GM20000 (cell line): ENCODE measurements at places on chromosomes 3 and 15.

DNA sequence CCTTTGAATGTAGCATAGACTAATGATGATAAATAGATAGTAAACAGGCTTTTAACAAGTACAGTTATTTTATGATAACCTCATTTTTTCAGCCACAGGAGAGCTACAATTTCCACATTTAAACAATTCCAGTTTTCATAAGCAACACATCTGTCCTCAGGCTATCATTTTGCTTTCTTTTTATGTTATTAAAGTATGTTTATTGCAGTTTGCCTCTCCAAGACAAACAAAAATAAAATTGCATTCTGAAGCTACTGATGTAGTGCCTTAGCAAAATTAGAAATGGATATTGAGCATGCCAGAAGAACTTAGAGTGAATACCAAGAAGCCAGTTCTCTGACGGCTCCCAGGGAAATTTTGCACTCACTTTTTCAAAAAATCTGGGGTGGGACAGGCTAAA is 140.6 kb upstream of the ABHD17C start:
- no peak for DNase-seq

DNA sequence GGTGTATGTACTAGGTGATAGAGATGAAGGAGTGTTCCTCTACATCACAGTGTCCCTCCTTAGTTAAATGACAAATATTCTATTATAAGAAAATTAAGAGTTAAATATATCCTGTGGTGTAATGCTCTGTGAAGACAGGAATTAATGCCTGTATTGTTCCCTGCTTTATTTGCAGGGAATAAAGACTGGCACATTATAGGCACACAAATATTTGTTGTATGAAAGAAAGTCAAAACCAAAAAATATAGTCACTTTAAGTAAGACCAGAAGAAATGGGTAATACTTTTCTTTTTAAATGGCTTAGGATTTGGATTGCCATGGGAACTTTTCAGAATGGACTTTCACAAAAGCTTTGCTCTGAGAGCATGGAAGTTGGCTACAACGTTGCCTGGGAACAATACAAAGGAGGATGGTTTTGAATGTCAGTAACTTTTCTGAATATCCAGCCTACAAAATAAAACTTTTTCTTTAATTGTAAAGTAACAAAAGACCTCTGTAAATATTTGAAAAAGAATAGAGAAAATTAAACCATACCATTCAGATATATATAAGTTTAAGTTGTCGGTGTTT is 158.0 kb upstream of the P2RY1 start:
- no peak for DNase-seq

DNA sequence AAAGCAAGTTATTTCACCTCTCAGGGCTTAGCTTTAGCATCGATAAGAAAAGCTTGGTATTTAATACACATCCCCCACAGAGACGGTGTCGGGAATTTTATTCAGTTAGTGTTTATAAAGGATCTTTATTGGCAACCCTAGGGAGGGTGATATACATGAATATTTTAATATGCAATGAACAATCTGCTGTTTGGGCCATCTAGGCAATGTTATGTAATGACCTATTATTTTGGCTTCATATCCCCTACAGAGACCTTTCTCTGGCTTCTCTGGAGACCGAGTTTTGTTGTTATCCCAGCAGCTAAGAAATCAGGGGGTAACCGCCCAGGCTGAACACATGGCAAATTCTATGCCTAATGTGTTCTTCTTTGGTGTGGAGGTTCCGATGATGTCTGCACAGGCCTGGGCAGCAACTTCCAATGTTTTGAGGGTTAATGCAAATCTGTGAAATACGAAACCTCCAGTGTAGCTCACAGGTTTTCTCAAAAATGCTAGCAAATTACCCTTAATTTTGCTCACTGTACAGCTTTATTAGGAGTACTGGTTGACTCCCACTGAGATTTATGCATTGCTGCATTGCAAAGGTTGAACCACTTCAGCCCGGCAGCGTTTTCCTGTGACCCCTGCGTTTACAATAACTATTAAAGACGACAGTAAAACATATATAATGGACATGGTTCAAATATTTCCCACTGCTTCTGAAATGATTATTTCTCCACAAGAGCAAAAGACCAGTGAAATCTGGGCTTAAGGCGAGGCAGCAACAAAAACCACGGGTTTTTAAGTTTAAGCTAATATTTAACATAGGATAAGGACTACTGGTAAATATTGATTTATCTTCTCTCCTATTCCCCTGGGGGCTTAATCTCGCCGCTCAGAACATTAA is 298.3 kb upstream of the NR2E3 start:
- DNase-seq: no peak

DNA sequence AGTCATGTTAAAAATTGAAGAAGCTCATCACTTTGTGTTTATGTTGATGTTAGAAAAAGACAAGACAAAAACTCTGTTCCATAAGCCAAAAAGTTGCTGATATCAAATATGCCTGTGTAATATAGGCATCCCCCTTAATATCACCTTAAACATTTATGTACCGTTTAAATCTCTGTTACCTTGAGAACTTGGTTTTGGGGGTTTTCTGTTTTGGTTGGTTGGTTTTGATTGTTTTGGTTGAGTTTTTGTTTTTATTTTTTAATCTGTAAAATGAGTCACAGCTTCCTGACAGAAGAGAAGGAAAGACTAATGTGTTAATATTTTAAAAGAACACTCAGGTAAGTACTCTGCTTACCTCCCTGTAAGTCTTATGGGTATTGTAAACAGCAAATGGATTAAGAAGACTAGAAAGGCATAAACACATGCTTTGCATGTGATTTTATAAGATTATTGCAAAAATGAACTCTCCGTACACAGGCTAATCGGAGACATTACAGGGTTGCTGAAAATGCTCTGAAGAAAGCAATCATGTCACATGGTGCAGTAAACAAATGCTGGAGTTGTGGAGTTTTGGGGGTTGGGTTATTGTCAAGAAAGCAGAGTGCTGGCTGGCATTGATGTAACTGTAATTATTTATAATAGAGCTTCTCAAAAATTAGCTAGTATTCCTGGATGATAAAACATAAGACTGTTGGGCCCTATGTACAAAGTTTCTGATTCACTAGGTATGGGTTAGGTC is 69.5 kb upstream of the MBNL1 start:
- no peak for DNase-seq

DNA sequence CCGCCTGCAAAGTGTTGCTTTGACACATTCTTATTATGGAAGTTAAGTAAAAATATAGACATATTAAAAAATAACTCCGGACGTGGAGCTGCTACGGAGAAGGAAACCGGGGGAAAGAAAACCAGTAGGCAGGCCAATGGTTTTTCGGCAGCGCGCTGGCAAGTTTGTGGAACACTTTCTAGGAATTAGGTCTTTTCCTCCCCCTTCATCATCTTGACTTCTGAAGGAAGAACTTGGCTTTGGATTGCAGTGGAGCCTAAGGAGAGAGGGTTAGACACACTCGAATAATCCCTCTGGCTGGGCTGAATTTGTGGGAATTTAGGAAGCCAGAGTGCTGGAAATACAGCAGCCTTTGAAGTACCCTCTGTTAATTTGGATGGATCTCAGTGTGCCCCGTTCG is 317 bp downstream of the ROBO2 start:
- no peak for DNase-seq

GRCh38 chr15:69841113-69841828 is 256.4 kb downstream of the TLE3 start:
- no peak for DNase-seq

GRCh38 chr3:197913641-197914380 is 36.2 kb upstream of the RPL35A start:
- DNase-seq: no peak

DNA sequence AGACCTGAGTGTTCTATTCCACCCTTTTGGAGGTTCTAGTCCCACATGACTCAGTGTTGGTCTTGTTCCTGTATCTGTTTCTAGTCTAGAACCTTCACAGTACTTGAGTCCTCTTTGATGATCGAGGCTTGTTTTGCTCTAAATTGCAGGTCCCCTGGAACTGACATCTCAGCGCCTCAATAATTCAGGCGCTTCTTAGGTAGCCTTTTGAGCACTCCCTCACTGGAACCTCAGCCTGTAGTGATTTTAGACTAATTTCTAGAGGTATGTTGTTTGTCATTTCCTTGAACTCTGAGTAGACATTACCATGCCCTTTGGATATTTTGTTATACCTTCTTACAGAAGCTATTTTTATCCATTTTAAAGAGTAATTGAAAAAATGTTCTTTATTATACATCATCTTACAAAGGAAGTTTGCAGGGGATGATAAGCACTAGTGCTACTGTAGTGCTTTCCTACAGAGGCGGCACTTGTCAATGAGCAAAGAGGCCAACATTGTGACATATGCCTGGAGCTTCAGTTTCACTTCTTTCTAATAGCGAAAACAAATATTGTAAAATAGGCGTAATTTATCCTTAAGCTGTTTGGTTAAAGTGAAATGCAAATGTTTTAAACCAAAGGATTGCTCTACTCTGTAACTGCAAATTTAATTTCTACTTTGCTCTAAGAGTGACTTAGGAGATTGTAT is 75.7 kb downstream of the EFL1 start:
- DNase-seq: peak; percentile 29

- DNase-seq: no peak
Measured at GRCh38 chr3:158508481-158508880, 62.5 kb upstream of the MLF1 start.

DNA sequence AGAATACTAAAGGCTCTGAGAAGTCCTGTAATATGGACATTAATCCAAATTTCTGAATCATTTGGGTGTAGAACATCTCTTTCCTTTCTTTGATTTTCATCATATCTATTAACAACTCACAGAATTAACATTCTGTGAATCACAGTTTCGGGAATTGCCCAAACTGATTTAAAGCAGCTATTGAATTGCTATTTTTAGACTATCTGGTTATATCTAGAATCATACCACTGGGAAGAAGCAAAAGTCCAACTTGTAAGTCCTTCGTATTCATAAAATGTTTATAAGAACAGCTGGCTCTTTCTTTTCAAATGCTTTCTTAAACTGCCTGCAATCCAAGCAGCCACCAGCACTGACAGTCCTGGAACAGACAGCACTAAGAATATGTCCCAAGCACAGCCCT is 733.0 kb downstream of the NTRK3 start:
- DNase-seq: no peak

GRCh38 chr3:50564321-50564720 is 3.2 kb downstream of the C3orf18 start:
- DNase-seq: no peak

DNA sequence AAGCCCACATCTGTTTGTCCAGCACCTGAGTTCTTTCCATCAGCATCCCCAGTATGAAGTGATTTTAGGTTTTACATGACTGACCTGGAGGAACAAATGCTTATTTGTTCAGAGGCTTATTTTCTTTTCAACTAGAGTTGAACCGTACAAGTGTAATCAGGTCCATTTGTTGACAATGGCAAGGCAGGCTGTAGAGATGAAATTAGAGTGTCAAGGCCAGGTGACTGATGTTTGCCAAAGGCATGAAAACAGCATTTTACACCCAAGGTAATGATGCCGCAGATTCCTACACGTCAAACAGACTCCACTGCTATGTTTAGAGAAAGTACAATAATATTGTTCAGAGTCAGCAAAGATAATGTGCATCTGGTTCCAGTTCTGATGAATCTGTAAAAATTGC is 96.5 kb downstream of the KCNAB1 start:
- no peak for DNase-seq

DNA sequence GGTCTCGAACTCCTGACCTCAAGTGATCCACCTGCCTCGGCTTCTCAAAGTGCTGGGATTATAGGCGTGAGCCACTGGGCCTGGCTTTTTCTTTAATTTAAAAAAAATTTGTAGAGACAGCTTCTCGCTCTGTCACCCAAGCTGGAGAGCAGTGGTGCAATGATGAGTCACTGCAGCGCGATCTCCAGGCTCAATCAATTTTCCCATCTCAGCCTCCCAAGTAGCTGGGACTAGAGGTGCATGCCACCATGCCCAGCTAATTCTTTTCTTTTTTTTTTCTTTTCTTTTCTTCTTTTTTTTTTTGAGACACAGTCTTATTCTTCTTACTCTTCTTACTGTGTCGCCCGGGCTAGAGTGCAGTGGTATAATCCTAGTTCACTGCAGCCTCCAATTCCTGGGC is 19.8 kb downstream of the TUBGCP4 start:
- no peak for DNase-seq

GRCh38 chr3:66497288-66497984 is 3.4 kb downstream of the LRIG1 start:
- no peak for DNase-seq

GRCh38 chr15:92579931-92580470 is 75.6 kb downstream of the FAM174B start:
- no peak for DNase-seq

- no peak for DNase-seq
Measured at GRCh38 chr3:46972396-46972795, 4.1 kb downstream of the CCDC12 start.

- DNase-seq: no peak
Measured at GRCh38 chr3:30954426-30954825, 60.0 kb upstream of the GADL1 start.

GRCh38 chr3:10770981-10771380 is 45.0 kb upstream of the SLC6A11 start:
- DNase-seq: no peak

DNA sequence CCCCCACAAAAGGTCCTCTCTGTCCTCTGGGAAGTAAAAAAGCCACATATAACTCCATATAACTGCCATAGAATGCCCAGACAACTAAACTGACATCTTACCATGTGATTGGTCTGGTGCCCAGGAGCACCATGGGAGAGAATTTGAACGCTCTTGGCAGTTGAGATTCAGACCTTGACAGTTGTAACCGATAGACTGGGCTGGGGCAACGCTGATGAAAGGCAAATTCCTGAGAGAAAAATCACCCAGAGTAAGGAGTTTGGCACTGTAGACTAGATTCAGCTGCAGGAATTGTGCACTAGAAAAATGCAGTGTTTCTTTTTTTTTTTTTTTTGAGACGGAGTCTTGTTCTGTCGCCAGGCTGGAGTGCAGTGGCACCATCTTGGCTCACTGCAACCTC is 240.5 kb downstream of the SOX2 start:
- DNase-seq: no peak

GRCh38 chr15:98160236-98160635 is 199.7 kb downstream of the ARRDC4 start:
- DNase-seq: no peak

DNA sequence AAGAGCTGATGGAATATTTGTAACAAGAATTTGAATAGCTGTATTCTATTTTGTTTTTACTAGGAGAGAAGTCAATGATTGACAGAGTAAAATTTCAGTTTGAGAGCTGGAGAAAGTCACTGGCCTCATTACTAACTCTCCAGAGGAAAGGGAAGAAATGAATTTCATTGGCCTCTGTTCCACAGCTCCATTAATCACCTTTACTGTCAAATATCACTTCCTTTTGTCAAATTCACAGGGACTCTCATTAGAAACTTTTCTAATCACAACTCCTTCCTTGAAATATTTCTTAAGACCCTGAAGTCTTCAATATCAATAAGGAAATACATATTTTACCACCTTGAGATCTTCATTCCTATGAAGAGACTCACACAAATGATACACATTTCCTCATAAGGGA is 379.9 kb upstream of the RASGRP1 start:
- DNase-seq: no peak

- DNase-seq: no peak
Measured at GRCh38 chr3:142940472-142940871, 23.0 kb downstream of the PAQR9 start.

- no peak for DNase-seq
Measured at GRCh38 chr3:151992326-151993041, 119.0 kb downstream of the SUCNR1 start.
